ENCODE measurements at places on chromosomes 1 and 21. TPM values are rescaled to one million over a fixed set of nuclear protein-coding genes. Genes with fewer than 3 reads are reported as not detected.

GRCh38 chr21:44789880-44790279 is 11.7 kb downstream of the UBE2G2 start:
- DNase-seq: no peak

GRCh38 chr1:51264451-51264850 is 28.4 kb downstream of the RNF11 start:
- peak; percentile 31 for DNase-seq

LCE1F gene
- total RNA-seq: not detected

GRCh38 chr1:209326076-209326475 is 257.4 kb upstream of the CAMK1G start:
- DNase-seq: peak; percentile 17

DNAJC6 gene
- 4.6 TPM for total RNA-seq

- no peak for DNase-seq
Observed at GRCh38 chr1:53888681-53889080, 916 bp downstream of the YIPF1 start.

- DNase-seq: peak; percentile 14
Observed at GRCh38 chr1:237687804-237688203, 202.9 kb downstream of the ZP4 start.

- DNase-seq: no peak
Observed at GRCh38 chr1:173276922-173277800, 70.0 kb upstream of the TNFSF4 start.

GRCh38 chr1:222266223-222267196 is 281.4 kb downstream of the HHIPL2 start:
- DNase-seq: no peak

DNA sequence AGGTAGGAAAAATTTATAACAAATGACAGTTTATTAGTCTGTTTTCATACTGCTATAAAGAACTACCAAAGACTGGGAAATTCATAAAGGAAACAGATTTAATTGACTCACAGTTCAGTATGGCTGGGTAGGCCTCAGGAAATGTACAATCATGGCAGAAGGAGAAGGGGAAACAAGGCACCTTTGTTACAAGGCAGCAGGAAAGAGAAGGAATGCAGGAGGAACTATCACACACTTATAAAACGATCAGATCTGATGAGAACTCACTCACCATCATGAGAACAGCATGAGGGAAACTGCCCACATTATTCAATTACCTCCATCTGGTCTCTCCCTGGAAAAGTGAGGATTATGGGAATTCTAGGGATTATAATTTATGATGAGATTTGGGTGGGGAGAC is 61.3 kb downstream of the ASB17 start:
- no peak for DNase-seq

DNA sequence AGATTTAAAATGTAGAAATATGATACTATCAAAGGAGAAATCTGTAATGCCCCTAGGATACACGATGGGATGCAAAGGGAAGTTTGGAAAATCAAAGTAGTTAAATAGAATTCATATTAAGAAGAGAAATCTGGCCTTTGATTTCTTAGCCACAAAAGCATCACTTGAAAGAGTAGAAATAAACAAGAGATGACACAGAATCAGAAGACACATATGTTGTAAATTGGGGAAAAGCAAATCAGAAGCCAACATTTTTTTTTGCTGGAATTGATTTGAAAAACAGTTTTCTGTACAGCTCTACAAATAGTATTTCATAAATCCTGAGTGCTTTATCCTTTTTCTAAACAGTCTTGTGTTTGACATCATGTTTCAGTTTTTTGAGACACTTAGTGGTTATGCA is 12.4 kb upstream of the TNFSF18 start:
- peak; percentile 60 for DNase-seq

GRCh38 chr1:5887971-5888361 is 104.3 kb downstream of the NPHP4 start:
- DNase-seq: no peak

GBP3 gene
- 34.9 TPM for total RNA-seq

RNF187 gene
- total RNA-seq: 40.7 TPM

KCTD3 gene
- 22.2 TPM for total RNA-seq

TSSK3 gene
- 1.4 TPM for total RNA-seq

CFAP74 gene
- total RNA-seq: 7.3 TPM

DNA sequence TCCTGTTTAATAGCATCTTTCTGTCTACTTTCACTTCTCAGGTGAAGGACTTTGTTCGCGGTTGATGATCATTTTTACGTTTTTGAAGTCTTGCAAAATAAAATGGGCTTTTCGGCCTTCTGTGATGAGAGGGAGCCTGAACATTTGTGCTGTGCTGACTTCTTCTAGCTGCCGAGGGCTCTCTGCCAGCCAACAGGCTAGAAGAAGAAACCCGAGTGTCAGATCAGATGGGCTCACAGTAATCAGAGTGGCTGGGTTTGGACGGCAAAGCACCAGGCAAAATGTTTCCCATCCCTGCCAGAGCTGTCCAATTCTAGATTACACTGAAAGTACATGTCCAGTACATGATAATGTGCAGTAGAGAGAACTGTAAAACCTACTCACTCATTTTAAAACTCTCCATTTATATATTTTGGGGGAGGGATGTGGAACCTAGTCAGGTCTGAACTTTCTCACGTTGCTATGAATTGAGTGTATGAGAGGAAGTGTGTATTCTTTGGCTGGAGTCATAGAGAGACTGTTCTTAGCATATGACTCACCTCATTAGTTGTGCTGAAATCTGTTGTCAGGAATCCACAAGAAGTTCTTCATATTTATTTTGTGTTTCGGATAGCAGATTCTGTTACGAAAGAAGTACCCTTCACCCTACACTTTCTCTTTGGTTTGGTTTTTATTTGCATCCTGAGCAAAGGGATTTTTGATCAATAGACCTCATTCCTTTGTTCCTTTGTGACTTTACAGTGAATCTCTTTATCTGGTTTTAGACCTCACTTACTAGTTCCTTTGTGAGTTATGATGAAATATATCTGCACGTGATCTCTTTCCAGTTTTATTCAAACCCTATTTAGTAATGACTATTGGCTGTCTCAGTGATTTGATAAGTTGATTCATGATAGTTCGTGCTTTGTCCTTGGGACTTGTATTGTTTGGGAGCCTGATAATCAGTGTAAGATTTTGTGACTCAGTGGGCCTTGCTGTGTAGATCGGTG is 4.8 kb downstream of the ATP1A1 start:
- DNase-seq: peak; percentile 84

DNA sequence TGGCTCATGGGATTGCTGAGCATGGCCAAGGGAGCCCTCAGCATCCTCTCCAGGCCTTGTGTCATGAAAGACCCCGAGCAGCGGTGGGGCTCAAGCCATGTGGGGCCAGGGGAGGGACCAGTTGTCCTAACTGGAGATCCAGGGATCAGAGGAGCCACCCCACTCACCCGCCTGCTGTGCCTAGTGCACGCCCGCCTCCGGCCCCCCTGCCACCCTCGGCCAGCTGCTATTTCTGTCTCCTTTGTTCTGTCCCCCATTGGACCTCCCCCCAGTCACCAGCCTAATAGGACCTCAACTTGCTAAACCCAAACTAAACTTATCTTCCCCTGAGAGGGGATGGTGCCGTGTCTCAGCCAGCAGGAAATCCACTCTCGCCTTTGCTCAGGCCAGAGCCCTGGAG is 44.4 kb downstream of the TP73 start:
- no peak for DNase-seq

GJA8 gene
- not detected for total RNA-seq

GRCh38 chr1:66351913-66352312 is 182.0 kb upstream of the SGIP1 start:
- DNase-seq: no peak

LRRN2 gene
- total RNA-seq: 4.4 TPM
